ENCODE measurements at places on chromosomes 4 and X.

DNA sequence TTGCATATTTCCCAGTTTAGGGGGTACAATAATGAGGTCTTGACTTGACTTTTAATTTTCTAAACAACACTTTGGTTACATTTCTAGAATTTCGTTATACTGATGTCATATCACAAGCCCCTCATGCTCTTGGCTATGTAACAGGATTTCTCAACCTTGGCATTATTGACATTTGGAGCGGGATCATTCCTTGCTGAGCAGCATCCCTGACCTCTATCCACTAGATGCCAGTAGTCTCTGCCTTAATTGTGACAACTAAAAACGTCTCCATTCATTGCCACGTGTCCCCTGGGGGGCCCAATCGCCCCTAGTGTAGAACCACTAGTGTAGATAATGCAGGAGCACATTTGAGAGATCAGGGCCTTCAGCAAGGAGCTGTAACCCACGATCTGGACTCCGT lies 234.2 kb upstream of the MID1 start:
- no peak for DNase-seq

DNA sequence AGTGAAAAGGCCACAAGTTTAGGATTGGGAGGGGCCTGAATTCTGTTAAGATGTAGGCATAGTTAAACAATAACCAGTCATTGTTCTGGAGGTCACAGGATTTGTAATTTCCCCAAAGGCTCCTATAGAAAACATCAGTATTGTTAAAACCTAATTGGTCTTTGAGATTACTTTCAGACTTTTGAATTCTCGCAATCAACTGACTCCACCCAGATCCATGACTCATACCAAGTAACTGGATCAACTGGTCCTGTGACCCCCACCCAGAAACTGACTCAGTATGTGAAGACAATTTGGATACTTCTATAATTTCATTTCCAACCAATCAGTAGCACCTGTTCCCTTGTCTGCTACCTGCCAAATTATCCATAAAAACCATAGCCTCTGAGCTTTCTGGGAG lies 28.4 kb downstream of the MAGEB16 start:
- no peak for DNase-seq

GRCh38 chr4:93199492-93199891 lies 629.1 kb upstream of the ATOH1 start:
- DNase-seq = peak; percentile 80

DNA sequence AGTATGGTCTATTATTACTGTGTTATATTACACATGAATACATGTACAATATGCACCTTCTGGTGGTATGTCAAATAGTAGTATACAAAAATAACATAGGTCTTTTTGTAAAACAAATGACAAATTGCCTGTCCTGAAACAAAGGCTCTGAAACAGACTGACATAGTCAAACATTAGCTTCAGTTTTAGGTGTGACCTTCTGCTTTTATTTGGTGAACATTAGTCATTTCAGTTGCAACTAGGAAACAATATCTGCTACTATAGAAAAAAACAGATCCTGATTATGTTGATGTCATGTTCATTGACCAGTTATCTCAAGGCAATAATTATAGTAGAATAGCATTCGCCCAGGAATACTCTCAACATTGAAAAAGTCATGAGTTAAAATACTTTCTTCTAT lies 123.0 kb downstream of the CHRNA9 start:
- DNase-seq = no peak

DNA sequence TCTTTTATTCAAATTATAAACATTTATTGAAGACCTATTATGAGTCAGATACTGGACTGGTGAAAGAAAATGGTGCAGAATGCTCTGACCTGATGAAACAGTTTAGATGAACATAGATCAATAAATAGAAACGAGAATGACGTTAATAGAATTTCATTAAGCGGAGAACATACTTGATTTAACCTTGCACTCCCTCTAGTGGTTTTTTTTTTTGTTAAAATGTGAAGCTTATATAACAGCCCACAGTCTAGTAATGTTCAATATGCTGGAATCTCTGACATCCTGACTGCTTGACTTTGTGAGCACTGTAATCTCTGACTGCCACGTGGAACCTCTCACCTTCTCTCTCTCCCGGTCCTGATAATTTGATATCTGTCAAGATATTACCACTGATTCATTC lies 32.3 kb downstream of the HDAC8 start:
- peak; percentile 70 for DNase-seq

DNA sequence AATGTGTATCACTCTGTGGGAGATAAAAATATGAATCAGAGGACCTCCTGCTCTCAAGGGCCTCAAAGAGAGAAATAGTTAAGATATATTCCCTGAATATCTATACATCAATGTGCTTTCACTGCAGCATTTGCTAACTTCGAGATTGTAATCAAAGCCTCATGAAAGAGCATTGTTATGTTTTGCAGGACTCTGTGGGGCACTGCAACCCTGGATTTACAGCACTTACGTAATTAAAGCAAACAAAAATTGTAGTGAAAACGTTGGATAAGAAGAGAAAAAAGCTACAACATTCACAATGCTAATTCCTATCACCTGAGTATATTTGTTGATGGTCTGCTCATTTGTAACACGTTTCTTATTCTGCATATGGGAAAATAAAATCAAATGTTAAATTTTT lies 48.0 kb downstream of the ETNPPL start:
- no peak for DNase-seq

DNA sequence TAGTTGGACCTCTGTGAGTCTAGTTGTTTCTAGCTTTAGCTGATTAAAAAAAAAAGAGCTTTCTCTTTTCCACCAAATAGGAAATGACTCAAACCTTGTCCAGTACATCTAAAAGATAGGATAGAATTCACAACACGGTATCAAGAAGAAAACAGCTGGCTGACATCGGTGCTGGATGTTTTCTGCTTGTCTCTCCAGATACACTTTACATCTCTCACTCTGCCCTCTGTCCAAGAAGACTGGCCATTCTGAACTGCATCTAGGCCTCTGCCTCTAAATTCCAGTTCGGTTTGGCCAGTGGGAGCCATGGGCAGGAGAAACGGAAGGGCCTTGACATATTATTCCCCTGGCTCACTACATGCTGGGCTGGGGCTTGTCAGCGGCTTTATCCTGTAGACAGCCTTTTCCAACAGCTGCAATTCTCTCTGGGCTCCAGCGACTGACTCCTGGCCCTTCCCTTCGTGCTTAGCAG lies 57.3 kb upstream of the SHISA3 start:
- no peak for DNase-seq

- DNase-seq = no peak
Measured at GRCh38 chr4:7442574-7443162, 7.9 kb upstream of the PSAPL1 start.
